ENCODE measurements at places on chromosomes 2 and 18.

DNA sequence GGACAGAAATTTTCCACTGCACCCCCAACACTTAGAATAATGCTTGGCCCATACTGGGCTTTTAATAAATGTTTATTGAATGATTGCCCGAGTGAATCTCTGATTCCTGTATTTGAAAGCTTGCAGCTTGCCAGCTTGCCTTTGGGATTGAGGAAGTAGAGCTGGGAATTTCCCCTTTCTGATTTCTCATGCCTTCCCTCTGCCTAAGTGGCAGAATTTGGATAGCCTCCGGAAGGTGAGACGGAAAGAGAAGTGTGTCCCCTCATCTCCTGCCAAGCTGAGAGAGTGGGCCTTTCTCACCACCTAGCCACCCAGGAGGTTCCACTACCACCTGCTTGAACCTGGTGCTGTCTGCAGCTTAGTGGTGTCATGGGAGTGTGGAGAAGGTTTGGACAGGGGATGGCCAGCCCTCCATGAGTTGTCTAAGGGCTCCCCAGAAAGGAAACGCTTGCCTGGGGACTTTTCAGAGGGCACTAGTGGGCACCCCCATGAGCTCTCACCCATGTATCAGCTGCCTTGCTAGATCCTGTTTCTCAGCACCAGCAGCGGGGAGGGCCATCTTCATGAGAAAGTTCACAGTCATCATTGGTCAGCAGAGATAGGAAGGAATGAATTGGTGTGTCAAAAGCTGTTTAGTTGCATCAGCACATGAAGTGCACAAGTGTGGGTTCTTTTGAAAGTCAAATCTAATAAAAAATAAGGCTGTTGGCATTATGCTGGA is 8.6 kb upstream of the NCOA1 start:
- no peak for DNase-seq

- DNase-seq = no peak
Observed at GRCh38 chr2:143732076-143732475, 602.9 kb downstream of the ARHGAP15 start.

- no peak for DNase-seq
Observed at GRCh38 chr18:5393779-5394178, 98.3 kb upstream of the ZBTB14 start.

DNA sequence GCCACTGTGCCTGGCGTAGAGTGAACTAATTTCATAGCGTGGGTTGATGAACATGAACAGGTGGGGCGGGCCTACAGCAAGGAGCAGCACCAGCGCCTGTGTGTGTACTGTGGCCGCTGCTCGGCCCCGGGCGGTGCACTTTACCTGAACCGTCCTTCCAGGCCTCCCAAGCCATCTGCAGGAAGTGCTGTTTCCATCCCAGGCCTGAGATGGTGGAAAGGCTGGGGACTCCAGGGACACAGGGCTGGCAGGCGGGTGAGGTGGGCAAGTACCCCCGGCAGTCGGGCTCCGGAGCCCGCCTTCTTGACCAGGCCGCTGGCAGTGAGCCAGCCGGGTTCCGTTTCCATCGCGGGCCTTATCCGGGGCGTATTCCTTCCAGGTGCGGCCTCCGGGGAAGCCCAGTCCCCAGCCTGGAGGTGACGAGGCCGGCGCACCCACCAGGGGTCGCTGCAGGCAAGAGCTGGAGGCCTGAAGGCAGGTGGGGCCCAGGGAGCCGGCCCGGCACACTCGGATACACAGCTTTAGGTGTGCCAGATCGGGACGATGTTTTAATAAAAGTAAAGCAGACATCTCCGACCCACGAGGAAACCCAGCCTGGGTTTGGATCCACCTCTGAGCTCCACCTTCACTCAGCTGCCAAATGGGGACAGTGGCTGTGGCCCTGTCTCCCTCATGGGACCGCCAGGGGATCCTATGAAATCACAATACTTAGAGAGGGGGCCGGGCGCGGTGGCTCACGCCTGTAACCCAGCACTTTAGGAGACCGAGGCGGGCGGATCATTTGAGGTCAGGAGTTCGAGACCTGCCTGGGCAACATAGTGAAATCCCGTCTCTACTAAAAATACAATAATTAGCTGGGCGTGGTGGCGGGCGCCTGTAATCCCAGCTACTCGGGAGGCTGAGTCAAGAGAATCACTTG is 22.7 kb upstream of the PDIA6 start:
- DNase-seq = peak; percentile 70

DNA sequence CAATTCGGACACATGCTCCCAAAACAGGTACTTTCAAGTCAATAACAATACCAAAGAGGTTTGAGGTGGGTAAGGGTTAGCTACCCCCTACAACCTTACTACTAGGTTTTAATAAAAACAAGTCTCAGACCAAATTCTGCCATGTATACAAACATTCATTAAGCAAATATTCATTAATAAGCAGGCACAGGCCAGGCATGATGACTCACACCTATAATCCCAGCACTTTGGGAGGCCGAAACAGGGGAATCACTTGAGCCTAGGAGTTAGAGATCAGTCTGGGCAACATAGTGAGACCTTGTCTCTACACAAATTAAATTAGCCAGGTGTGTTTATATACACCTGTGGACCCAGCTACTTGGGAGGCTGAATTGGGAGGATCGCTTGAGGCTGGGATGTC is 11.7 kb upstream of the ELAC1 start:
- no peak for DNase-seq

DNA sequence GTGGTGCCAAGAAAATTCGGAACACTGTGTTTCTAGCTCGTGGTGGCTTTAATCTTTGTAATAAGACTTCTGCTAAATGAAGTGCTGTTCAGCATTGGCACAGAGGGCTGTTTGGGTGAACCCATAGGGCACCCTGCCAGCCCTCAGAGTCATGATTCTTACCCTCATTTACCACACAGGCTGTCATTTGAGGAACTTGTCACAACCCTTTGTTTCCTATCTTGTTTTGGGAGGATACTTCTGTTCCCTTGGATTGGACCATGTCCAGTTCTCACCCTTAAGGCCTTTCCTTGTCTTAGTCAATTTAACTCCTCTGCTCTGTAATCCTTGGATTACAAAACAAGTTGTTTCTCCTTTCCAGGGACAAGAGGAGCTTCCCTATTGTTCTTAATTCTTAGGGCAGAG is 225.7 kb downstream of the MTX2 start:
- DNase-seq = no peak

DNA sequence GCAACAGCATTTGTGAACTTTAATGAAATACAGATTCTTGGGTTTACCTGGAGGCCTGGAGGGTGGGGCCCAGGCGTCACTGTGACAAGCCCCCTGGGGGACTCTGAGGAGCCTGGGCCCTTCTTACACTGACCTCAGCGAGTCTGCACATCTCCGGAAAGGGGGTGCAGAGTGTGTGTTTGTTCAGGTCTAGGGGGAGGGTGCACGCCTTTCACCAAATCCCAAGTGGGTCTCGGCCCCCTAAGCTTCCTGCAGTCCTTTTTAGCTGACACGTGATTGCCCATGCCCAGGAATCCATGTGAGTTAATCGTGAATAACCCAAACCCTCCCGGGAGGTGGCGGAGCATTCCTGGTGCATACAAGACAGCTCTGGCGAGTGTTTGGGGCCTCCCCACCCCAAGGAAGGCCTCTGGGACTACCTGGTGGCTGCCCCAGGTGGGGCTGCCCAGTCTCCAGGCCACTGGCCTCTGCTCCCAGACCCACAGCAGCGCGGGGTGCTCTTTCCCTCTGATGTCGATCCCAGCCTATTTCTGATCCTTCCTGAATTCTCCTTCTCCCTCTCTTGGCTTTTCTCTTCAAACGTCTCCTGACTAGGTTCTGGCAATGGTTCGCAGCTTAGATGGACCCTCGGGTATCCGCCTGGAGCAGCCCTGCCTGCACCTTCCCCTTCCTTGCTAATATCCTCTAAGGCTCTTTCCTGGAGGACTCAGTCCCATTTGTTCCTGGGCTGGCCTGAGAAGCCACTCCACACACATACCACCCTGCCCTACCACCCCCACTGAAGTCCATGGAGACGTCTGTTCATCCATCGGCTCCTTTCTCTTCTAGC is 10.0 kb downstream of the NGEF start:
- no peak for DNase-seq

- DNase-seq = no peak
Observed at GRCh38 chr2:182522405-182522896, 95.6 kb upstream of the PDE1A start.

GRCh38 chr18:13520306-13520705 is 206.1 kb downstream of the FAM210A start:
- no peak for DNase-seq

GRCh38 chr2:152648336-152648735 is 68.9 kb downstream of the PRPF40A start:
- no peak for DNase-seq

GRCh38 chr2:235537587-235537986 is 43.7 kb downstream of the AGAP1 start:
- DNase-seq = no peak

DNA sequence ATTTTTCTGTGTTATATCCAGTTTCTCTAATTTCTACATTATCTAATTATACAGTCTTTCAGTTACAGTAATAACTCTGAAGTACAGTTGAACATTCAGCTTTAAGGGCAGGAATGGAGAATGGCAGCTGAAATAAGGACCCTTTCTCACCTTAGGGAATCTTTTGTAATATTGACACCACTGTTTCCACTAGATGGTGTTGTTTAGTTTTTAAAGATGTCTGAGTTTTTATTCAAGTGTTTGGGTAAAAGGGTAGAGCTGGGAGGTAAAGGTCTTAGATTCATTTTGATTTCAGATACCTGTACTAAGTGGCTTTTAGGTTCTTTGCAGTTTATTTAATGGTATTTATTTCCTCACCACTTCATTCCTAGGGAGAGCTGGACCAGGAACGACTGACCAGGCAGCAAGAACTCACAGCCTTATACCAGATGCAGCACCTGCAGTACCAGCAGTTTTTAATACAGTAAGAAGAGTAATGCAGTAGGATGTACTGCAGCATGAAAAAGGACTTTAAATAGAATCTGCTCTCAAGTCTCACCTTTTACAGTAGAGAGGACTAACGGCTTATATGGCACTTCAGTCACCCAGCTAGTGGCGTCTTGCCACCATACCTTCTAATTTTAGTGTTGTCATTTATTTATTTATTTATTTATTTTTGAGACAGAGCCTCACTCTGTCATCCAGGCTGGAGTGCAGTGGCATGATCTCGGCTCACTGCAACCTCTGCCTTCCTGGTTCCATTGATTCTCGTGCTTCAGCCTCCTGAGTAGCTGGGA is 33.2 kb upstream of the KCNJ13 start:
- DNase-seq = no peak

DNA sequence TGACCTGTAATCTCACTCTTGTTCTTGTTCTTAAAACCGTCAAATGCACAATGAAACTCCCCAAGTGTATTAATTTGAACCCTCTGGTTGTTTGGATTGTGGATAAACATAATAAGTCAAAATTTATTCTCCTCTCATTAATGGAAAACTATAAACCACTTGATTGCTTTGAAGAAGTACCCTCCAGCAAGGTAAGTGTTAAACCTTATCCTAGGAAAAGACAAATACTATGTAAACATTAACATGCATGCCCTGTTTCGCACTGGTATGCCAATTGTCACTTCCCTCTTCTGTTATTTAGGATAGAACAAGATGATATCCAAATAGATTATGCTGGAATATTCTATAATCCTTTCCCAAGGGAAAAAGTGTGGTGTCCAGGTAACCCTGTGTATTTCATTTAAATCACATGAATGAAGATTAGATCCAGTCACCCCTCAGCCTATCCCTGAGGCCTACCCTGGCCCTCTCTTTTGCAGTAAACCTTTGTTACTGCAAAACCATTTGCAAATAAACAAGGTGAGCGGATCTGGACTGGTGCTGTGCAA is 1.3 kb downstream of the ADI1 start:
- no peak for DNase-seq

- DNase-seq = no peak
Observed at GRCh38 chr2:118386641-118387302, 298.5 kb downstream of the INSIG2 start.

DNA sequence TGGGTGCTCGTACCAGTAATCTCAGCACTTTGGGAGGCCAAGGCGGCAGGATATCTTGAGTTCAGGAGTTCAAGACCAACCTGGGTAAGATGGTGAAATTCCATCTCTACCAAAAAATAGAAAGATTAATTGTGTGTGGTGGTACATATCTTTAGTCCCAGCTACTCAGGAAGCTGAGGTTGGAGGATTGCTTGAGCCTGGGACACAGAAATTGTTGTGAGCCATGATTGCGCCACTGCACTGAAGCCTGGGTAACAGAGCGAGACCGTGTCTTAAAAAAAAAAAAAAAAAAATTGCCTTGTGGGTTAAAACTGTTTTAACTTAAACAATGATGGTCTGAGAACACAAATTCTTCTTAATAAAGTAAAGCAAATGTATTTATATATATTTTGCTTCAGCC is 49.6 kb downstream of the ATP9B start:
- DNase-seq = no peak

- DNase-seq = no peak
Observed at GRCh38 chr18:28974504-28974903, 797.6 kb upstream of the CDH2 start.

GRCh38 chr2:70118798-70119454 is 31.6 kb downstream of the PCBP1 start:
- DNase-seq = no peak

- DNase-seq = no peak
Observed at GRCh38 chr18:48228301-48228715, 180.9 kb downstream of the ZBTB7C start.

DNA sequence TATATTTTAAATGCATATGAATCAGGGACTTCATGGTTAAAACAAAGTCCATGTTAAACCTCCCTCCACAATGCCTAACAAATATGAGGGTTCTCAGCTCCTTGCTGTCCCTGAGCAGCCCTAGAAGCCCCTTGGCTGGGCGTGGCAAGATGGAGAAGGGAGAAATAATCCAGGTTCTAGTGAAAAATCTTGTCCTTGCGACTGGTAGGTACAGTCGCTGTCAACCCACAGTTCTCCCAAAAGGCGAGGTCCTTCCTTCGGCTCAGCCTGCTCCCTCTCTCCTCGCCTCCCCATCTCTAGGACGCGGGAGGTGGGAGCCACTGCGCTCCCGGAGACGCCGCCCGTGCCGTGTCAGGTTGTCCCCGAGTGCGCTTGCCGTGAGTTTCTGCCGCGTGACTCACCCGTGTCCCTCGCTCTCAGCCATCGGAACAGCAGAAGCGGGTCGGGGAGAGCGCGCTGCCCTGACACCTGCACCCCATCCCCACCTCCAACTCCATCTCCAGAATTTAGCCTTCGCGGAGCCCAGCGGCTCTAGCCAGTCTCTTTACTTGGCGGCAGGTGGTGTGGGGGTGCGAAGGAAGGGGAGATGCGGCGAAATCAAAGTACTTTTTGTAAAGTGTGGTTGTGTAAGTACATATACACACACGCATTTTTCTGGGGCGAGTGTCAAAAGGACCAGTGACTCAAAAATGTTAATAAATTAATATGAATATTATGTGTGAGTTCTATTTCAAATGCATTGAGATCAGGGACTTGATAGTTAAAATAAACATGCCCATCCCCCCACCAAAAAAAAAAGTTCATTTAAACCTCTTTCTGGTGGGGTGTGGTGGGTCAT is 65.1 kb upstream of the TMEM17 start:
- DNase-seq = no peak

- DNase-seq = no peak
Observed at GRCh38 chr18:32920796-32921787, 148.3 kb upstream of the KLHL14 start.
